SK-MEL-5 (cell line): ENCODE measurements at places on chromosomes 4 and X. TPM values are rescaled to one million over a fixed set of nuclear protein-coding genes. Genes with fewer than 3 reads are reported as not detected.

Gene PUDP
- total RNA-seq = 8.6 and 10.7 TPM in 2 replicates

Gene MGST2
- total RNA-seq = 54.5 and 59.8 TPM in 2 replicates

Gene FGG
- 0.45 and 0.75 TPM in 2 replicates for total RNA-seq

Gene MAGEA12
- 133 and 153 TPM in 2 replicates for total RNA-seq

Gene SUPT20HL1
- total RNA-seq = not detected in 2 replicates

Gene RAB41
- total RNA-seq = not detected in 2 replicates

Gene LCORL
- total RNA-seq = 9.3 and 16.3 TPM in 2 replicates

Gene TXLNG
- total RNA-seq = 14.7 and 15.3 TPM in 2 replicates

Gene TMPRSS11A
- total RNA-seq = not detected in 2 replicates

Gene SLC4A4
- 0.16 TPM in 2 replicates for total RNA-seq

Gene BLTP1
- total RNA-seq = 18.0 and 20.7 TPM in 2 replicates

Gene FGB
- total RNA-seq = not detected in 2 replicates

Gene CCDC149
- total RNA-seq = 0.40 and 0.45 TPM in 2 replicates

Gene MFAP3L
- total RNA-seq = 32.0 and 32.1 TPM in 2 replicates

Gene JAKMIP1
- total RNA-seq = not detected in 2 replicates

Gene TAB3
- total RNA-seq = 28.0 and 29.4 TPM in 2 replicates

Gene MAGEA2
- 67.5 and 73.1 TPM in 2 replicates for total RNA-seq

Gene FRYL
- total RNA-seq = 41.6 and 43.5 TPM in 2 replicates

Gene SLC9B1
- 1.3 and 3.4 TPM in 2 replicates for total RNA-seq

Gene MBNL3
- total RNA-seq = 4.9 and 5.7 TPM in 2 replicates

Gene ARHGAP6
- total RNA-seq = 0.16 and 0.21 TPM in 2 replicates

Gene GPR119
- not detected in 2 replicates for total RNA-seq

Gene PAK3
- 0.03 TPM in 1 of 2 replicates, not detected in the other for total RNA-seq

Gene NEIL3
- total RNA-seq = 7.4 and 9.0 TPM in 2 replicates

Gene MMGT1
- total RNA-seq = 28.2 and 28.3 TPM in 2 replicates

Gene CT45A8
- total RNA-seq = not detected in 2 replicates

Gene SHOX
- not detected in 2 replicates for total RNA-seq

Gene FRG2
- 0.05 TPM in 1 of 2 replicates, not detected in the other for total RNA-seq

Gene CLIC2
- total RNA-seq = 0.05 and 0.67 TPM in 2 replicates

Gene ZNF280C
- 10.2 and 10.5 TPM in 2 replicates for total RNA-seq

Gene DUSP21
- total RNA-seq = not detected in 2 replicates

Gene MAGED4
- total RNA-seq = 3.5 and 22.5 TPM in 2 replicates
